NCI-H226 (cell line): ENCODE measurements at places on chromosomes 4 and X.

DNA sequence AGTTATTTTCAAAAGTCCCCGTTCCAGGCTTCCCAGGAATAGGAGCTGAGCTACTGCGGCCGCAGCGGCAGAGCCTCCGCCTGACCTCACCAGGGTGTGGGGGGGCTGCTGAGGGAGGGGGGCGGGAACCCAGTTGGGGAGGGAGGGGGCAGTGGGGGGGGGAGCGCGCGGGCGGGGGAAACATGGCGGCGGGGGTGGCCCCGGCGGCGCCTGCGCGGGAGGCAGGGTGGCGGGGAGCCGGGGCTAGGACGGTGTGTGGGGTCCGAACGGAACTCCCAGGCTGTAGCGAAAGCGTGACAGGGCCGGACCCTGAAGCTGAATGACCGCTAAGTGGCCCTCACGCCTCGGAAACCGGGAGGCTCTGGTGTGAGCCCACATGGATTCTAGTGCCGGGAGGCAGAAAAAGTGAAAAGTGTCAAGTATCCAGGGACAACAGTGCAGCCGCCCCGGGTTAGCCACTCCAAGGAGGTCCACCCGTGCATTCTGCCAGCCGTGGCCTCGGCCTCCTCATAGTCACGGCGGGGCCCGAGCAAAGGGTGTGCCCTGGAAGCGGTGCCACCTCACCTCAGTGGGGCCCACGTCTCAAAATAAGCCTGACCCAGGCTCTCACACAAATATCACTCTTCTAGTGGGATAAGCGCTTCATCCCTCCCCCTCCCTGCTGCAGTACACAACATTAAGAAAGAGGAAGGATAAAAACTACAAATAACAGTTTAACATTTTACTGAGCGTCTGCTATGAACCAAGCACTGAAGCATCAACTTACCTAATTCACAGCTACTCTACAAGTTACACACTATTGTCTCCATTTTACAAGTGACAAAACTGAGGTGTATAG lies at the start of gene KLHL13:
Gene KLHL13, minus strand, starts transcription at position 98 of the 838 bp plus-strand sequence. CDS start 88,337 bp downstream, outside the sequence.
- no peak for DNase-seq

GRCh38 chrX:51804741-51805140 lies 61.5 kb downstream of the GSPT2 start:
- DNase-seq: no peak

GRCh38 chr4:94141001-94141400 lies 66.7 kb upstream of the SMARCAD1 start:
- no peak for DNase-seq

- no peak for DNase-seq
Observed at GRCh38 chrX:139532834-139533233, 2.3 kb downstream of the F9 start.

DNA sequence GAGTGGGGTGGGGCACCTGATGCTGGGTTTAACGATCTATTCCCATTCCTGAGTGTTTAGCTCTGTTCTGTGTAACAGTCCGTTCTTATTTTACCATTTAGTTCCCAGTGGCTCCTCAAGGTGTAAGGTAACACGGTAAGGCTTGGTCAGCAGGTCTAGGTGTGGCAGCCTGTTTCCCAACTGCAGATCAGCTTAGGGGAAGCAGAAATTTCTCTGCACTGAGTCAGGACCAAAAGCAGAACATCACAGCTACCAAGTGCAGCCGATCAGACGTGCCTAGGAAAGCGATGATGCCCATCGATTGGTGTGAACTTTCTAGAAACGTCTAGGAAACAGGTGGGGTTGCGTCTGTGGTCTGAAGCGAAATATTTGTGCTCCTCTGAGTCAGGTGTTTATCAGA lies 240.1 kb downstream of the STIM2 start:
- no peak for DNase-seq

- no peak for DNase-seq
Observed at GRCh38 chrX:56397636-56398035, 165.5 kb downstream of the KLF8 start.

DNA sequence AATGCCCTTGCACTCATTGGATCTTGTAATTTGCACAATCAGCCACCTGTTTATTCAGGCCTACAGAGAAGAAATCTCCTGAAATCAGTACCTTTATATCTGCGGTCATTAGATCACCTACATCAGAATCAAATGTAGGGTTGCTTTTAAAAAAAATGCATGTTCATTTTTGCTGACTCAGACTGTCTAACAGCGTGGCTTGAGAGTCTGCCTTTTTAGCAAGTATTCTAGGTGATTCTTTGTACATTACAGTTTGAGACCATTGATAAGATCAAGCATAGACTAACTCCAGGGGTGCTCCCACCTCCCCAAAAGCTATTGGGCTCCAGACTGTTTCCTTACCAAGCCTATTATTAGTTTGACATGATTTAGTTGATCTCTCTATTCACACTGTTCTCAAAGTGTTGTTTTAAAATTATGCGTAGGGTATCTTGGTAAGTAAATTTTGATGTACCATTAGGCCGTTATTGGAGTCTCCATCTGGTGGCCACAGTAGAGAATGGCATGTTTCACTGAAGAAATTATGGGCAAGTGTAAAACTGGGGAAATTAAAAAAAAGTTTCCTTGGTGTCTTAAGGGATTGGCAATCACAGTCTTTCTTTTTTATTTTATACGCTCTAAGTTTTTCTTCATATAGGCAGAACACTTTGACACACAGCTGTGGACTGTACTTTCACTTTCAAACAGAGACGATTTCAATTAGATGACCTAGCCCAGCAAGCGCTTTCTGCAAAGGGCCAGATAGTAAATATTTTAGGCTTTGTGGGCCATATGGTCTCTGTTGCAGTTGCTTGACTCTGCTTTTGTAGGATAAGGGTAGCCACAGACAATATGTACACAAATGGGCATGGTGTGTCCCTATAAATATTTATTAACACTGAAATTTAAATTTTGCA lies 33.7 kb upstream of the MSL3 start:
- DNase-seq: no peak

DNA sequence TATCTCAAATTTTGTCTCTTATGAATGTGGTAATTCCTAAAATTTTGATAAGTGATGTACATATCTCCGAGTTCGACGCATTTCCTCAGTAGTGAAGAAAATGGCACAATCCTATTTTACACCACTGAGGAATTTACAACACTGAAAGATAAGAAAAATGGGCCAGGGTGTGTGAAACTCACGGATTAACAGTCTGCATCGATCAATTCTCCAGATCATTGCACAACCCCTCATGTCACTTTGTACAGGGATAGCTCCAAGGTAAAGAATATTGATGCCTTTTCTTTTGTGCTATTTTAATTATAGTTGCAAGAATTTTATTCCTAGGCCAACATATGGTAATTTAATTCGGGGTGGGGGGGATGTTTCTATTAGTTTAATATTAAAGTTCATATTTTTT lies 268.7 kb upstream of the VCX3A start:
- no peak for DNase-seq

DNA sequence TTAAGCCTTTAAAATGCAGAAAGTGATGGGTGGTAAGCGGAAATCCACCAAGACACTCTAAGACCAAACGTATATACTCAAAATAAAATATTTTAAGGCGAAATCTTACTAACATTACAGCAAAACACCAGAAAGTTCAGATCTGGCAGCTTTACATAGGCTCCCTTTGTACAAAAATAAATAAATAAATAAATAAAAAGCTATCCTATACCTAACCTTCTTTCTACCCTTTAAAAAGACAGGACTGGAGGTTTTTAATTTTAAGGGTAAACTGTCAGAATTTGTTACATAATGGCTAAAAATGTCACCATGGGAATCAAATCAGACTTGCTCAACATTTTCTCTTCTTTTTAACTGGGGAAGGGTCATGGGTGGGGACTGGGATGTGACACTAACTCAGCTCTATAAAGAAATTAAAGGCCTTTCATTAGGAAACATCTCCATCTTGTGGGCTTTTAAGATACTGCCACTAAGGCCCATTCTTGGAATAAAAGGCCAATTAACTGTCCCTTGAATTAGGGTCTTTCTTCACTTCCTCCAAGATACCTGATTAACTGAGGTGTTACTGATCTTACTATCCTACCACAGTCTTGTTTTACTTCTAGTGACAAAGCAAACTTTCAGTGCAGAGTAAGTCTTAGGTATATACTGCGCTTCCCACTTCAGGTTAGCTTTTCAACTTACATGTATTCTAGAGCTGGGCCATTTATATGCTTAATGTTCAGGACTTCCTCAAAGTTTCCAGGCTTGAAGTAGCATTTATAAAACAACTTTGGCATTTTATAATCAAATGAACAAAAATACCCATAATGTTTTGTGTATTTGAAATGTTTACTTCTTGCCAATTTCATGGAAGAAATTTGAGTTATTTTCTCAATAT lies 13.3 kb downstream of the HNRNPD start:
- DNase-seq: no peak

GRCh38 chr4:76850010-76850441 lies 47.9 kb downstream of the SOWAHB start:
- peak; percentile 83 for DNase-seq

DNA sequence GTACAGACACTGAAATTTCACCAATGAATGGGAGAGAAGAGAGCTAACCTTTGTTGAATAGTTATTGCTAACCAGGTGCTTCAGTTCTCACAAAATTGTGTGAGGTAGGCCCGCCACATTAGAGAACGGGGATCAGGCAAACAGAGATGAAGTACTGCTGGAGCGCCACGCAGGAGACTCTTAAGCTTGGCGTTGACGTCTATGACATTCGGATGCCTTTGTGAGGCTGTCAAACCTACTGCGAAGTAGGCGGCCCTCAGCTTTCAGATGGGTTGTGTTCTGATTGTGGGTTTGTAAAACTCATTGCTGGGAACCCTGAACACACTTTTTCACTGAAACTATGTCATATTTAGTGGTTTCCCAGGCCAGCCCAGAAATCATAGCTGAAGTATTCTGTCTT lies 173.6 kb downstream of the CBR4 start:
- DNase-seq: no peak

- no peak for DNase-seq
Observed at GRCh38 chr4:82594456-82594855, 32.7 kb upstream of the TMEM150C start.

DNA sequence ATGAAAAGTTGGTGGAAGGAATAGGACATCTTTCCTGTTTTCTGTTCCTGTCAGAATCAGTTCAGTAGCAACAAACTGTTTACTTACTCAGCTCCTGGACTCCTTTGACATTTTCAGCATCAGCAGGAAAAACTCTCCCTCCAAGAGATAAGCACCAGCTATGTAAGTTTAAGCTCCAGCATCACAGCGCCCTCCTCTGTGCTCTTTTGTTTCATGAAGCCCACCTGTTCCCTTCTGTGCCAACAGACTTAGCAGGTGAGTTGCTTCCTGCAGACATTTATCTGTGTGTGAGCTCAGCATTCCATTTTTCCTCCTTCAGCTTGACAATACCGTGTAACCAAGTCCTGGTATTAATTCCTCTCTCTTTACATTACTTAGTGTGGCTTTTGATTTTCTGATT lies 644.1 kb upstream of the AGA start:
- DNase-seq: no peak

- DNase-seq: no peak
Observed at GRCh38 chrX:108033890-108034289, 11.0 kb upstream of the VSIG1 start.

DNA sequence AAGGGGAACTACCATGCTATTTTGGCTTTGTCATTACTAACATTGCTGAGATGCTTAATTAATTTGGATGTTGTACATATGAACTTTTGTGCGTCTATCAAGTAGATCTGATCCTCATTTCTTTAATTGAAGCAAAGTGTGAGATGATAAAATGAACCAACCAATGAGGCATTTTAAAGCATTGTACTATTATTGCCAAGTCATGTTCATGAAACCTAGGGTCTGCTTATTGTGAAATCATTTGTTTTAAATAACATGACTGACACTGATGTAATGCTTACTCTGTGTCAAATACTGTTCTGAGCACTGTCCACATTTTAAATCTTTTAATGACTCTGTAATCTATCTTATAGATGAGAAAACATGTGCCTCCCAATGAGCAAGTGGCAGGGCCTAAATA lies 57.7 kb downstream of the C4orf33 start:
- DNase-seq: no peak

GRCh38 chrX:140503714-140504351 lies 1.0 kb downstream of the SOX3 start:
- DNase-seq: no peak
